ENCODE measurements at places on chromosomes 7 and 10.

- DNase-seq = no peak
Measured at GRCh38 chr10:35675846-35676245, 33.8 kb upstream of the FZD8 start.

DNA sequence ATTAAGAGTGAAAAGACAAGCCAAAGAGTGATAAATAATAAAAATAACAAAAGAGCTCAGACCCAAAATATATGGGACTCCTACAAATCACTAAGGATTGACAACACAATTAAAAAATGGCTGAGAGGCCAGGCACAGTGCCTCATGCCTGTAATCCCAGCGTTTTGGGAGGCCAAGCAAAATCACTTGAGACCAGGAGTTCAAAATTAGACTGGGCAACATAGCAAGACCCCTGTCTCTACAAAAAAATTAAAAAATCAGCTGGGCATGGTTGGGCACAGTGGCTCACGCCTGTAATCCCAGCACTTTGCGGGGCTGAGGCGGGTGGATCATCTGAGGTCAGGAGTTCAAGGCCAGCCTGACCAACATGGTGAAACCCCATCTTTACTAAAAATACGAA is 137.3 kb downstream of the IDE start:
- DNase-seq = no peak

DNA sequence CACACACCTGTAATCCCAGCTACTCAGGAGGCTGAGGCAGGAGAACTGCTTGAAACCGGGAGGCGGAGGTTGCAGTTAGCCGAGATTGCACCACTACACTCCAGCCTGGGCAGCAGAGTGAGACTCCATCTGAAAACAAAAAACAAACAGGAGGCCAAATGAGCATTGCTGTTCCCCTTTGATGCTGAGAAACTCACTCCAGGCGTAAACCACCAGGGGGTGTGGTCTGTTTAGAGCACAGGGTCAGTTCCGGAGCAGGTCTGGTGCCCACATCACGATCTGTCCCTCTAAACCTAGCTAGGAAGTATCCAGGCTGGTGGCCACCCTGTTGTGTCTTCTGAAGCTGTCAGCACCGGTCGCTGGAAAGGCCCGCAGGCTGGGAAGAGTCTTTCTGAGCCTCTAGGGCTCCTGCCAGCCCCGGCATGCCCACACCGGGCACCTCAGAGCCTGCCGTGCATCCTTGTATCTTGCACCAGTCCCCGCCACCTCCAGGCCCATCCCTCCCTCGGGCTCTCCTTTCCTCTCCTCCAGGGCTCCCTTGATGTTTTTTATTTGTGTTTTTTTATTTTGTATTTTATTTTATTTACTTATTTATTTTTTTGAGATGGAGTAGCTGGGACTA is 66.3 kb upstream of the SH2B2 start:
- DNase-seq = no peak

DNA sequence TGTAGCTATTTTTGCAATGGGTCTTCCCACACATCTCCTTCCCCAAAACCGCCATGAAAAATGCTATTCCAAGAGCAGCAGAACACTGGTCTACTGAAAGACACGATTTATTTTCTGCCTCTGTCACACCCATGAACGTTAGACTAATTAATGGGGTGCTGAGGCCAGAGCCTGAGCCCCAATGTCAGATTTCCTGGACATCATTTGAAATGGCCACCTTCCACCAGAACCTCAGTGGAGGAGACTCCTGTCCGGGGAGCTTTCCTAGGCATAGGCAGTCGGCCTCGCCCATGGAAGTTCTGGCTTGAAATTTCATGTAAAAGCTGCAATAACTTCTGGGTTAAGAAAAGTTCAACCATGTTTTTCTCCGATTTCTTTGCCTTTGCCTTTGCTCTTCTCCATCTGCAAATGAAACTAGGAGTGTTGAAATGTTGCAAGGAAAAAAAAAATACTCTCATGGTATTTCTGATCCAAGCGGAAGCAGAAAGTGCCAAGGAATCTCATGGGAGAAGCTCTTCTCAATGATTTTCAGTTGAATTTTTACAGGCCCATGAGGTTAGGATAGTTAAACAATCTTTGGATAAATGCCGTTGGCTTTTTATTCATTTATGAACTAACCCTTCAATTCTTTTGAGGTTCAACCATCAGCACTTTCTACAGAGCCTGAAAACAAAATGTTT is 570.8 kb upstream of the MGMT start:
- DNase-seq = no peak

Measured in renal cortex interstitium (tissue), 15 donors.